Stimulated activated CD4-positive, alpha-beta T cell treated with anti-CD3 and anti-CD28 coated beads, TNF-alpha, amount 100 ng/mL, for 1 hour (primary cell): ENCODE measurements at places on chromosomes 2 and 18.

DNA sequence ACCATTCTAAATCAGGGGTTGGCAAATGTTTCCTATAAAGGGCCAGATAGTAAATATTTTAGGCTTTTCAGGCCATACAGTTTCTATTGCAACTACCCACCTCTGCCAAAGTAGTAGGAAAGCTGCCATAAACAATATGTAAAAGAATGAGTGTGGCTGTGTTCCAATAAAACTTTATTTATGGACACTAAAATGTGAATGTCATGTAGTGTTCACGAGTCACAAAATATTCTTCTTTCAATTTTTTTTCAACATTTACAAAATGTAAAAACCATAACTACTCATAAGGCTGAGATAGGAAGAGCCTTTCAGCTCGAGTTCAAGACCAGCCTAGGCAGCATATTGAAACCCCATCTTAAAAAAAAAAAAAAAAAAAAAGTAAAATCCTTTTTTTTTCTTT is 13.4 kb downstream of the KCNG3 start:
- DNase-seq = no peak

DNA sequence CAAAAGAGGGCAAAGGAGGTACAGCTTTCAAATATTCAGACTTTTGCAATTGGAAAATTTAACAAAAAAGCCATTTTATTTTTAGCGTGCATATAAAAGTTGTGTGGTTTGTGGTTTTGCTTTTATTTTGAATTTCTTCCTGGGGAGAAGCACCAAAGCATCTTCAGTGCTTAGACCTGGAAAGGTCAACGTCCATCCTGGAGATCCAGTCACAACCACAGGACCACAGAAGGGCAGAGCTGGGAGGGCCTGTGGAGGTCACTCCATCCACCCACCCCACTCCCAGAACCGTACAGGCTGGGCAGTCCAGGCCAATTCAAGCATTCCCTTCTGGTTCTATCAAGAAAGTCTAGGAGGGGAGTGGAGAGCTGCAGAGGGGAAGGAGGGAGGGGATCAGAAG is 43.8 kb downstream of the MPHOSPH10 start:
- no peak for DNase-seq

DNA sequence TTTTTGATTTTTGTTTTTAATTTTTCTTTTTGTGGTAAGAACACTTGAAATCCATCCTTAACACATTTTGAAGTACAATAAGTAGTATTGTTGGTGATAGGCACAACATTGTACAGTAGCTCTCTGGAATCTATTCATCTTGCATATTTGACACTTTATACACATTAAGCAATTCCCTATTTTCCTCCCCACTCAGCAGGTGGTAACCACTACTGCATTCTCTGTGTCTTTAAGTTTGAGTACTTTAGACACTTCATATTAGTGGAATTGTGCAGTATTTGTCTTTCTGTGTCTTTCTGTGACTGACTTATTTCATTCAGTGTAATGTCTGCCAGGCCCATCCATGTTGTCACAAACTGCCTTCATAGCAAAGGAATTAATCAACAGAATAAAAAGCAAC is 471.7 kb upstream of the CDH20 start:
- DNase-seq = no peak

DNA sequence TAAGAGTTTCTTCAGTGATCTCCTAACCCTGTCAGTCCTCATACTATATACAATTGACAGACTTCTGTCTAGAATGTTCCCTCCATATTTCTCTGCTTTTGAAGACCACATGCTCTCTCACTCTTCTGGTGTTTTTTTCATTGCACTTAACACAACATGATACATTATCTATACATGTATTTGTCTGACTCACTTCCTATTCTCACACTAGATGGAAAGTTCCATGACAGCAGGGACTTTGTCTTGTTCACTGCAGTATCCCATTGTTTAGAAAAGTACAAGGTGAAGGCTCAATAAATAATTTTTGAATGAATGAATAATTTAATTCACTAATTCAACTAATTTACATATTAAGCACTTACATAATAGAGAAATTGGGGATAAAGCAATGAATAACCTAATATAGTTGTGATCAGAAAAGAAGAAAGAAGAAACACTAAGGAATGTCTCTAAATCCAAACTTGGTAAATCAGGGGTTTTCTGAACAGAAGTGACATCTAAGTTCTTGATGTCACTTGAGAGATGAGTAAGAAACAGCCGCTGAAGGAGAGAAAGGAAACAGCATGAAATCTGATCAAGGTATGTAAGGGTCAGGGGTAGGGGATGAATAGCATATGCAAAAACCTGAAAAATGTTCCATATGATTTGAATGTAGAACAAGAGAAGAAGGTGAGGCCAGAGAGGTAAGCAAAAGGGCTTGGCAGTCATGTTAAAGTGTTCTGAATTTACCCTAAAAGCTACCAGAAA is 42.4 kb downstream of the MBD2 start:
- DNase-seq = no peak

DNA sequence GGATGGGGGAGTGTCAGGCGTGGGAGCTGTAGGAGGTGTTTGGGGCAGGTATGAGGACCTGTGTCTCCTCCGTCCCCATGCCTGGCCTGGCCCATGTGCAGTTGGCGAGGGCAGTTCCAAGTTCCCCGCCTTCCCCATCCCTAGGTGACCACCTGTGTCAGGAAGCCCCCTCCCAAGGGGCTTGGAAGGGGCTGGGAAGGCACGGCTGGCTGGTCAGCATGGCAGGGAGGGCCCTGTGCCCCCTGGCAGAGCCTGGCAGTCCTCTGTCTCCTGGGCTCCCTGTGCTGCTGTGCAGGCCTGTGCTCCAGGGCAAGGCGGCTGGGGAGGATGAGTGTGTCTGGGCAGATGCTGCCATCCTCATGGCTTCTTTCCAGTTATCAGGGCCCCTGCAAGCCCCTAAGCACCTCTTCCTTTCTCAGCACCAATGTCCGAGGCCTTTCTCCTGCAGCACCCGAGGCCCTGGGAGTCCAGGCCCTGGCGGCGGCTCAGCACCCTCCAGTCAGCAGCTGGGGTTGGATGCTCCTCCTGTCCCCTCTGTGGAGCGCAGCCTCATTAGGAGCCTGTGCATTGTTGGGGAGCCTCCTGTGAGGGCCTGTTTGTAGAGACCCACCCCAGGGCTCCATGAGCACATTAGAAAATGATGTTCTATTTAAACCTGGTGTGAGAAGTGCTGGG is 101.7 kb downstream of the FAM210A start:
- DNase-seq = no peak

DNA sequence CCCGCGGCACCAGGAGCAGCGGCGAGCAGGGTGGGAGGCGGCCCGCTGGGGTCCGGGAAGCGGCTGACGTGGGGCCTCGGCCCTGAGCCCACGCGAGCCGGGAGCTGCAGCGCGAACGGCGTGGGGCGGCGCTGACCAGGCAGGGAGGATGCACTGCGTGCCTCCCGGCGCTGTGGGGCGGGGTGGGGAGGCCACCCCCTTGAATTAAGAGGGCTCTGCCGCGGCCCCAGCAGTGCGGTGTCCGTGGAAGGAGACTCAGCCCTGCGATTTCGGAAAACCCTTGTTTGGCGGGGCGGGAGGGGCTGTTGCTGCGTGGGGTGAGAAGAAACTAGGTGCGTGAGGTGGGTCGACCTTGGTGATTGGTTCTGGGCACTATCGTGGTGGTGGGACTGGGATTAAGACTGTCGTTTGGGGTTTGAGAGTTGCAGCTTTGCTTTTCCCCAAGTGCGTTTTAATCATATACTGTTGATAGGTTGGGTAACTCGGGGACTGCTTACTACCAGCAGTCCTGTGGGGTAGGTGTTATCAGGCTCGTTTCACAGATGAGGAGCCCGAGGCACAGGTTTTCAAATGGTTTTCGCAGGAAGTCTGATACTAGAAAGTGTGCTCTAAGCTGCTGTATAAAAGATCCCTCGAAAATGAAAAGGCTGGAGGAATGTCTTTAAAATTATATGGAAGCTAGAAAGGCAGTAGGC is 722 bp downstream of the ACSL3 start:
- DNase-seq = no peak

DNA sequence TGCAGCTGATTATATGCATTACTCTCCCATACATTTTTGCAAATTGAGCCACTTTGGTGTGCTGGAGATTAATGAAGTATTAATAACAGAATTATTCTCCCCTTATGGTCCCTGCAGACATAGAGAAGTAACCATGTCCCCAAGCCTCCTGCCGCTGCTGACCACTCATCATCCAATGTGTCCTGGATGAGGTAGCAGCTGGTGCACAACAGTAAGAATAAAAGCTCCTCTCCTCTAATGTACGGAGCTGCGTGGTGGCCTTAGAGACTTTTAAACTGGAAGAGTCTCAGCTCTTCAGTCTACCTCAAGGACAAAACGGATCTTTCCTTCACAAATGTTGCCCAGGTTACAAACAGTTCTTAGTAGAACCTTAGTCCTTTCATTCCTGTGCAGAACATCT is 37.7 kb downstream of the TPO start:
- DNase-seq = no peak

- no peak for DNase-seq
These were observed 253.2 kb upstream of the CTAGE1 start for GRCh38 chr18:22670914-22671313.

- no peak for DNase-seq
These were observed 88.2 kb downstream of the TMEM131 start for GRCh38 chr2:97907369-97908100.

- DNase-seq = no peak
These were observed 217.0 kb downstream of the METTL4 start for GRCh38 chr18:2354292-2354691.

DNA sequence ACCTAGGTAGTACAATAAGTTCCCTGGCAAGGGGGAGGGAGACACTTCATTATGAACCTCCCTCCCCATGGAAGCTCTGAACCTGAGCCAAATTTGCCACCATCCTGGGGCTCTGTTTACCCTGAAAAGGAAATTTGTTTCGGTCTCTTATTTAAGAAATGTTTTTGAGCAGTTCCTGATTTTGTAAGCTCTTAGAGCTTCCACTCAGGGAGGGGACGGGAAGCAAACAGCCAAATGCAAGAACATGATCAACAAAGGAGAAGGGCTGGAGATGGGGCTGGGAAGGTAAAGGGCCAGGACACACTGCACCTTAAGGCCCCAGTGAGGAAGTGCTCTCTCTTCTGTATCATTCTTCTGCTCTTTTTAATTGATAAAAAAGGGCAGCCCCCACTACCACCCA is 117.9 kb downstream of the NRP2 start:
- DNase-seq = no peak

- DNase-seq = no peak
These were observed 90.2 kb upstream of the SPATS2L start for GRCh38 chr2:200216310-200216709.

DNA sequence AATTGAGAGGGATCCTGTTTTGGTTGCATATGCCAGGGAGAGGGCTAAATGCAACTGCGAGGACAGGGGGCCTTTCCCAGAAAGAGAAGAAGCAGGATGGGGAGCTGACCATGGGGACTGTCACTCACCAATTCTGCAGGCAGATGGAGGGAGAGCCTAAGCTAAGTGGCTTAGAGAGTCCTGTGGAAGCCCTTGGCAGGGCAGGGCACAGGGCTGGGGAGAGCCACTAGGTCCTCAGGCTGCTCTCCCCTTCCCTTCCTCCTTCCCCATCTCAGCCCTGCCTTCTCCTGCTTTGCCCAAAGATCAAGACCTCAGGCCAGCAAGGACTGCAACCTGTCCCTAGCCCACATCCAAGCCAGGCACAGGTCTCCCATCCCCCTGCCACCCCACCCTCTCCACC is 24.4 kb upstream of the CATIP start:
- no peak for DNase-seq

GRCh38 chr2:13030606-13031005 is 313.9 kb downstream of the TRIB2 start:
- no peak for DNase-seq

GRCh38 chr18:61770279-61770678 is 122.5 kb downstream of the RNF152 start:
- no peak for DNase-seq

- DNase-seq = no peak
These were observed 48.3 kb upstream of the AGPS start for GRCh38 chr2:177344316-177344715.

GRCh38 chr2:8691859-8692437 is 10.1 kb downstream of the ID2 start:
- no peak for DNase-seq

GRCh38 chr18:55585065-55585919 is 2.7 kb downstream of the TCF4 start:
- DNase-seq = no peak

- no peak for DNase-seq
These were observed 22.6 kb downstream of the FER1L5 start for GRCh38 chr2:96665083-96665569.

DNA sequence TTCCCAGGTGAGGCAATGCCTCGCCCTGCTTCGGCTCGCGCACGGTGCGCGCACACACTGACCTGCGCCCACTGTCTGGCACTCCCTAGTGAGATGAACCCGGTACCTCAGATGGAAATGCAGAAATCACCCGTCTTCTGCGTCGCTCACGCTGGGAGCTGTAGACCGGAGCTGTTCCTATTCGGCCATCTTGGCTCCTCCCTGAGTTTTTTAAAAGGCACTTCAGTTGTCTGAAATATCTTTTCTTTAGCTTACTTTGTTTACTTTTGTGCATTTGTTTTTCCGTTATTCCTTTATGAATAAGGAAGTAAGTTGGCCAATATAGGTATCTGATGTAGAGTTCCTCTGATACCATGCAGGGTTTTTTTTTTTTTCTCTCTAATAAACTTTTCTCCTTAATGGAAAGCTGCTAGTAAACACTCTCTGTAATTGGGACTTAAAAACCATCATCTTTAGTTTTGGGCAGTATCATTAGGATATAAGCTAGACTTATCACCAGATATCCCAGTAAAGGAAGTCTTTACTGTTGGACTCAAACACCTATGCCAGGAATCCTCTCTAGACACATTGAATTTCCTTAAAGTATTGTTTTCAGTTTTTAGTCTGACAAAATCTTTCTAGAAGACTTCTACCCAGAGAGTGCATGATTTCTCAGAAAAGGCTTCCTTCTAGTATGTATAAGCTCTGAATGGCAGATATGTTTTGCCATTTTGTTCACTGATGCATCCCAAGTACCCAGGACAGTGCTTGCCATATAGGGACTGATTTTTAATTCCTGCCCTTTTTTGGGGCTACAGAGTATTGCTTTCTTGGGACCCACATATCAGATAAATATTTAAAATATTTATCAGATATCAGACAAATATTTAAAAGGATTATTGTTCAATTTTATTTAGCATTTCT is 35.8 kb upstream of the DYSF start:
- no peak for DNase-seq

- DNase-seq = no peak
These were observed 183.6 kb downstream of the MC4R start for GRCh38 chr18:60188958-60189357.
